OCI-M1 (cell line): ENCODE measurements at places on chromosomes 11 and 22.

DNA sequence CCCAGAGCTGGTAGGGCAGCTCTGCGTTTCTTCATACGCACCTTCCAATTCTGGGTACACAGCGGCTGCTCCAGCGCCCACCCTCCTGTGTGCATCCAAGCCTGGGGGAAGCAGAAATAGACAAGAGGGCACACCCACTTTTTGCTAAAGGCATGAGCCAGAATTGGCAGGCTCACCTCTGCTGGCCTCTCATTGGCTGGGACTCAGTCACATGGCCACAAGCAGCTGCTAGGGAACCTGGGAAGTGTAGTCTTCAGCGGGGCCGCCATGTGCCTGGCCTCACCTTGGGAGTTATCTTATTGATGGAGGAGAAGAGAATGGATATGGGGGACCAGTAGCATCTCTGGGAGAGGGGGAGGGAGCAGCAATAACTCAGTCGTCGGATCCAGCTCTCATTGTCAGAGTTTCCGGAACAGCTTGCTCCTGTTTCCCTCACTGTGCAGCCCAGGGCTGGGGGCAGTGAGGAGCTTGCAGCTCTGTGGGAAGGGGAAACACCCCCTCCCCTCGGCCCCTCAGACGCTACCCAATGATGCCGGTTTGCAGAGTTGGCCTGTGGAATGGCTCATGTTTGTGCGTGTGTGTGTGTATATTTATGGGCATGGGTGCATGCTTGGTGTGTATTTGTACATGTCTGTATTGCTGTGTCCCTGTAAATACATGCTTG, 11.8 kb upstream of the MIEF1 start:
- DNase-seq = peak; percentile 87

DNA sequence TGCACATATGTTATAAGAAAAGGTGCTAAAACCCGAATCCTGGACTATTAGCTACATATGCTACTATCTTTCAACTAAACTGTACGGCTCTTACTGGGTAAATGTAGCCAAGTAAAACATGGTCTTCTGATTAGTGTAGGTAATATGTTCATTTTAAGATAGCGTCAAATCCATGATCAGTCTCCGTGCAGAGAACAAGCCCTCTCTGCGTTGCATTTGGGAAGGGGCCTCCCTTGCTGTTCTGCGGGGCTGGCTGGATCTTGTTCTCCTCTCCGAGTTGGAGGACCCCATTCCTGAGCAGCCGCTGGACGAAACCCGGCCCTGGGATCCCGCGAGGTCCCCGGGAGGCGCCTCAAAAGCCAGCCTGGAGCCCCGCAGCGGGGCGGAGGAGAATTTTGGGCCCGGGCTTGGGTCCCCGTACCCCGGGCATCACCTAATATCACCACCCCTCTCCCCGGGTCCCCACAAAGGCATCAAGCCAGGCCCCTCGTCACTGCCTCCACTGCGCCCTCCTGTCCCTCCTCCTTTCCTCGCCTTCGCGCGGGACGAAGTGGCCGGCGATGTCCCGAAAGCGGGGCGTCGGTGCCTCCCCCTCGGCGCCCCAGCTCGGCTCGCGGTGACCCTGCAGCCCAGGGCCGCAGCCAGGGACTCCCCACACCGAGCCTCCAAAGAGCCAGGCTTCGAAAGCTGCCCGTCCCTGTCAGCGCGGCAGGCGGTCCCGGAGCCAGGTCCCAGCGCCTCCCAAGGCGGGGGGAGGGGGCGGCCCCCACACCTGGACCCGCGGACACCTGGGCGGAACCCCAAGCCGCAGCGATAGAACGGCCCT, 54.5 kb upstream of the FBXO3 start:
- DNase-seq = no peak

GRCh38 chr11:131223198-131223991, 147.0 kb upstream of the NTM start:
- no peak for DNase-seq

DNA sequence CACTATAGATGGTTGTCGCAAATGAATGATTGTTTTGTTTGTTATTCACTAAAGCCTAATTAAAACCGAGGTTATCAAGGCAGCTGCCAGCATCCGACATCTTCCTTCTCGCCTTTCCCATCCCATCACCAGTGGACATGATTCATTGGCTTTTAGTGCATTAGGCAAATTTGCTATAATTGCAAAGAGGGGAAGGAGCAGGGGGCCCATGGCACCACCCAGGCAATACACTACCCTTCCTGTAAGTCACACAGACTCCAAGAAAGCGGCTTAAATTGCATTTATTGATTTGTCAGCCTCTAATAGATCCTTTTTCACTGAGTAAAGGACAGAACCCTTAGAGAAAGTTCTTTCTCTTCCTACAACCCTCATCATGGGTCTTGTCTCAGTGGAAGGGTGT, 169.2 kb upstream of the NCAM1 start:
- DNase-seq = no peak

GRCh38 chr22:30969532-30970355, 679 bp downstream of the TUG1 start:
- peak; percentile 72 for DNase-seq

GRCh38 chr11:115340874-115341273, 163.3 kb downstream of the CADM1 start:
- DNase-seq = no peak

GRCh38 chr11:130156108-130157022, 3.2 kb upstream of the ST14 start:
- peak; percentile 13 for DNase-seq

- peak; percentile 84 for DNase-seq
Measured at GRCh38 chr11:4181782-4182721, 87.5 kb downstream of the RRM1 start.

DNA sequence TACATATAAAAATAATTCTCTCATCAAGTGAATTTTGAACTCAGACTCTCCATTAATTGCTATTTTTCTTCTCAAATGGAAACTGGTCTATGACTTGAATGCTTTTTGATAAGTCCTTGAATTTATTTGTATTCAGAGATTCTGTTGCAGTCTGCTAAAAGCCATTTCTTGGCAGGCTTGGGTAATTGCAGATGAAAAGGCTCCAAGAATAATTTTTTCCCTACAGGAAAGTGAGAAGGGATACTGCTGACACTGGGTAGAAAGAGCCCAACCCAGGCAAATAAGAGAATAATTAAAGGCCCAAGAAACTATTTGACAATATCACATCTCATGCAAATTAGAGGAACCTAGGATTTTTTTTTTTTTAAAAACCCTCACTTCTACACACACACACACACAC, 246.5 kb upstream of the DDI1 start:
- no peak for DNase-seq

DNA sequence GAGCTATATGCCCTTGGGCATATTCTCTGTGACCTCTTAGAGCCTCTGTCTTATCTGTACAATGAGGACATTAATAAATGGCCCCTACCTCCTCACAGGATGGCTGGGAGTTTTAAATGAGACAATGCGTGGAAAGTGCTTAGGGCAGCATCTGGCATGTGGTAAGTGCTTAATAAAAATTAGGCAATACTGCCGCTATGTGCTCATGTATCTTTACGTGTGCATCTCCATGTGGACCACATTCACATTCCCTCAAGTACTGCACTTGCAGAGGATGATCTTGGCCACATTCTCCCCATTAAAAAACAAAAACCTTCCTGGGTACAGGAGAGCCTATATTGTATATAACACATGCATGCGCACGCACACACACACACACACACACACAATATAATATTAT, 19.1 kb upstream of the BSX start:
- DNase-seq = no peak
